CD4-positive, alpha-beta memory T cell (primary cell): ENCODE measurements at places on chromosomes 11 and 22. TPM values are rescaled to one million over a fixed set of nuclear protein-coding genes. Genes with fewer than 3 reads are reported as not detected.

DNA sequence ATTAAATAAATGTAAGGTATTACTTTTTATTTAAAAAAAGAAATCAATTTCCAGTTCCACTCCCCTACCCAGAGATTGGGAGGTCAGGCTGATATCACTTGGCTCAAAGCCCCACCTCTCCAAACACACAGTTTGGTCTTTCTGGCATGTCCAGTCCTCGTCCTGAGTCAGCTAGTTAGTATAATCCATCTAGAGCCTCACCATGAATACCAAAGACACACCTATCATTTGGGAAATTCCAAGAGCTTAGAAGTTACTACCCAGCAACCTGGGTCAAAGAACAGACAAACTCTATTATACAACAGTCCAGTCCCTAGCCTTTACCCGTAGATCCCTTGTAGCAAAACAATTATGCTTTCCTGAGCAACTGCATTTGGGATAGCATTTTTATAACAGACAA, 9.4 kb downstream of the TREH start:
- peaks cover 4% of the 10 kb centered on the region for H3K4me1 ChIP-seq
- DNase-seq: no peak
- no peaks in the 10 kb centered on the region for H3K27me3 ChIP-seq
- H3K4me3 ChIP-seq: no peak overlapping the region

DNA sequence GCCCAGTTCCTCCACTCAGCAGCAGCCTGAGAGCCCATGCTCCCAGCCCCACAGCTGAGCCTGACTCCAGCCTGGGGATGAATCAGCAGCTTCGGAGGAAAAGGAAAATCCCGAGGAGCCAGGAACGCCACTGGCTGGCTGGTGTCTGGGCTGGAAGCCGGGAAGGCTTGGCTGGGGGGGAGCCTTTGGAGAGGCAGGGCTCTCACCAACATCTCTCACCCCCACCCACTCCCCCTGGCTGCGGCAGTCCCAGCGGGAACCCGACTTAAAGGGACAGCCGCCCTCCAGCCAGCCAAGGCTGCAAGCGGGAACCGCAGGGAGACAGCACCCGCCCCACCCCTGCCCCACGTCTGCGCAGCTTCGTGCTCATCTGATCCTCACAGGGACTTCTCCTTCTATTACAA, 28.4 kb downstream of the KIAA0930 start:
- no peaks in the 10 kb centered on the region for H3K4me1 ChIP-seq
- no peaks in the 10 kb centered on the region for H3K27me3 ChIP-seq
- H3K4me3 ChIP-seq: no peak overlapping the region

DNA sequence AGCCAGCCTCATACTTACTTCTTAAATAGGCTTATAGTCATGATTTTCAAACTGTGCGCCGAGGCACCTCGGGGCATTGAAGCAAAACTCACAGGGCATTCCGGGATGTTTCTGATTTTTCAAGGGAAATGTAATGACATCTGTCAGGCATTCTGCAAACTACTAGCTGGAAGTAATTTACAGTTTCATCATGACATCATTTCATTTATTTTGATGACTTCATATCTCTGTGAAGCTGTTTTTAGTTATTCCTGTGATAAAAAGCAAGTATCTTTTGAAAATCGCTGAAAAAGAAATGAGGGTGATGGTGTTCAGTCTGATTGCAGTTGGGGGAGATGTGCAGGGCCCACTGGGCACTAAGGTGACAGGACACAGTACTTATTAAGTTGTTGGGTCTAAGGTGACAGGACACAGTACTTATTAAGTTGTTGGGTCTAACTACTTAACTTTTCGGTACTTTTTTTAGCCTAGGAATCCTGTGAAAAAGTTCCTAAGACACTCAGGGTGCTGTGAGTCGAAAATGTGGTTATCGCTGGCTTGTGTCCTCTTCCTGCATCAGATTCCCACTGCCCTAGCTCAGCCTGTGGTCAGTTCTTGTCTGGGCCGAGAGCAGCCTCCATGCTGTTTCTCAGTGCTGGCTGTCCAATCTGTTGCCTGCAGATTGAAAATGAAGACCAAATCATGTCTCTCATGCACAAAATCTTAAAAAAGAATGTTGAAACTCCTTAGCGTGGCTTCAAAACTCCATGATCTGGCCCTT, 42.6 kb downstream of the APLP2 start:
- no peaks in the 10 kb centered on the region for H3K4me1 ChIP-seq
- H3K27me3 ChIP-seq: no peaks in the 10 kb centered on the region
- no peak overlapping the region for H3K4me3 ChIP-seq

GRCh38 chr11:279040-279965, 1.1 kb downstream of the NLRP6 start:
- H3K36me3 ChIP-seq: no peaks in the 10 kb centered on the region
- peaks cover 60% of the 10 kb centered on the region for H3K4me1 ChIP-seq
- no peak overlapping the region for H3K4me3 ChIP-seq
- no peak overlapping the region for H3K27ac ChIP-seq

DNA sequence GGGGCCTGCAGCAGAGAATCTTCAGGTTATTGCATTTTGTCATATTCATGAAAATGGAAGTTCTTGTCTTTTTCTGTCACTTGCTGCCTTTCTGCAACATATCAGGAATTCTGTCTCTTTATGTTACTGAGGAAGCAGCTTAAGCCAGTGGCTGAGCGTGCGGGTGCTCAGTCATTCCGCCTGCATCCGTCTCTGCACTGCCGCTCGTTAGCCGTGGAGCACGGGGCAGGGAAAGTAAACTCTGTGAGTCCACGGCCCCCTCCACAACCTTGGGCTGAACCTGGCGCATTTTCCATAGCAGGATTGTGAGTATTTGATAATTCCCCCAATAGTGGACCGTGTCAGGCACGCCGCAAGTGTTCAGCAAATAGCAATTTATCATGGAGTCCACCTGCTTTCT, 1007.7 kb downstream of the BRD1 start:
- H3K4me1 ChIP-seq: no peaks in the 10 kb centered on the region
- no peaks in the 10 kb centered on the region for H3K27me3 ChIP-seq
- H3K4me3 ChIP-seq: no peak overlapping the region
- no peak overlapping the region for H3K27ac ChIP-seq
- no peak for DNase-seq
- H3K36me3 ChIP-seq: no peaks in the 10 kb centered on the region

DNA sequence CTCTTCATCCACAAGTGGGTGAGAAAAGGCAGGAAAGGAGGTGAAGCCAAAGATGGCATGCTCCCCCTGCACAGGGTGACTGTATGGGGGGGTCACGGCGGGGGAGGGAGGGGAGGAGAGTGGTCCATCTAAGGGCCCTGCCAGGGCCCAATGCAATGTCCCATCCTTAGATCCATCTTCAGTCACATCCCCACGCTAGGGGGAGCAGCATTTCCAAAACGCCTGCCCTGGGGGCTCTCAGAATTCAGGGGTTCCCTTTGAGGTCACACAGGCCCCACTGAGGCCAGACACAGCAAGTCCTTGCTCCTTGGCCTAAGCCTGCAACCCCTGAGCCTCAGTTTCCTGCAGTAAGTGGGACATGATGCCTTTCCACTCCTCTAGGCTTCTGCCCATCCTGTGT, 52.4 kb downstream of the RTN4R start:
- no peak overlapping the region for H3K4me3 ChIP-seq
- no peak overlapping the region for H3K27ac ChIP-seq
- no peak for DNase-seq

- peaks cover 45% of the 10 kb centered on the region for H3K36me3 ChIP-seq
- H3K4me1 ChIP-seq: no peaks in the 10 kb centered on the region
- no peak overlapping the region for H3K27ac ChIP-seq
- no peak overlapping the region for H3K4me3 ChIP-seq
- no peak for DNase-seq
These were observed 22.2 kb downstream of the MCM5 start for GRCh38 chr22:35422145-35422544.

DNA sequence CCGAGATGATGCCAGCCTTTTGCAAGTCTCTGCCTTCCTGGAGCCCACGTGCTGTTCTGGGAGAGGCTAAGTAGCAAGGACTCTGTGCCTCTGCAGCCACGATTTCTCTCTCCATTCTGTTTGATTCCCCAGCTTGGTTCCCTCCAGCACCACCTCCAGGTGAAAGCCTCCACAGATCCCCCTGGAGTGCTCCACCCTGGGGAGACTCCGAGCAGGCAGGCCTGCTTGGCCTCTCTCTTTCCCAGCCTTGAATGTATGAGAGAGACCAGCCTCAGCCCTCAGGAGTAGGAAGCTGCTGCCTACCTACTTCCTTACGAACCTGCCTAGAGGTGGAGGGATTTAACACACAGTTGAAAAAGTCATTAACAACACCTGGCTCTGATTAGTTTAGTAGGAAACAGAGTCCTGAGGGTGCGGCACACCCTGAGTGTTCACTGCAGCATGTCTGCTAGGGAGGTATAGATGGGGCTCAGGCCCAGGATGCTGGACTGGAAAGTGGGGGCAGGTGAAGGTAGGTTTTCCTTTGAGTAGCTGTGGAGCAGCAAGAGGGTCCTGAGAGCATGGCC, 22.5 kb downstream of the TMPRSS5 start:
- no peaks in the 10 kb centered on the region for H3K36me3 ChIP-seq
- H3K27me3 ChIP-seq: no peaks in the 10 kb centered on the region
- DNase-seq: no peak
- no peak overlapping the region for H3K4me3 ChIP-seq

DNA sequence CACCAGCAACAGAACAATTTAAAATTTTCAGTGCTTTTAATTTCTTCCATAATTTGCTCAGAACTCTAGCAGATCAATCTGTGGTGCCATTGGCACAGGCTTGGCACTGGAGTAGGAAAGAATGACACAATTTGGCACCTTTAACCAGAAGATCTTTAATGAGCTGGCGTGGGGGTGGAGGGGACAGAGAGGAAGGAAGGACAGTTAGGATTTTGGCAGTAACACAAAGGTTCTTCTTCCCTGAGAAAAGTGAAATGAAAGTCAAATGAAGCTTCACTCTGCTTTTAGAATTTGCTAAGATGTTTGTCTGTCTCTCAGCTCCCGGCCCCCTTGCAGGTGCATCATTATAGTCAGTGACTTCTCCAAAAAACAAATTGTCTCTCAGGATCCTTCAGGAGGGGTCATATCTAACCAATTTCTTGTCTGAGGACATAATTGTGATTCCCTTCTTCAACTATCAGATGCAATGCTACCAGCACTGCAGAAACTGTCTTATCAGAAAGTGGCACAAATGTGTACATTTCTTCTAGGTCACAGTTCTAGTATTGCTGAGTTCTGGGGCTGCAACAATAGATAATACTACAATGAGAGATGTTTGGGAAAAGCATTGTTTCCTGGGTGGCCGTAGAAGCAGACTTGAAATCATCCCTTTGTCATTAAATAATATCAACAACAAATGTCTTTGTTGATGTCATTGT, 66.8 kb downstream of the CSTPP1 start:
- no peak overlapping the region for H3K27ac ChIP-seq
- no peak overlapping the region for H3K4me3 ChIP-seq
- H3K36me3 ChIP-seq: no peaks in the 10 kb centered on the region

DNA sequence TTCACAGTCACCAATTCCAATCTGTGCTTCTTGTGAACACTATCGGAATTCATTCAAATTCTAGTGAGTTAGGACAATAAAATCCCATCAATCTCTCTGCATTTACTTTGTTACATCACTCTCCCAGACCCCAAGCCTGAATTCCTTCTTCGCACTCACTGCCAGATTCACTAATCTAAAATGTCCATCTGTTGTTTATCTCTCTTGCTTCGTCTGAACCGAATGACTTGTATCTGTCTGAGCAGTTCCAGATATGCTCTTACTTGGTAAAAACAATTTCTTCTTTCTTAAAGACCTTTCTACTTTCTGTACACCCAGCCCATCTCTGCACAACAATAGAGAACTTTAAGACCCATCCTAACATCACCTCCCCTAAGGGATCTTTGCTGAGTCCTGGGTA, 7.0 kb downstream of the MMP10 start:
- no peaks in the 10 kb centered on the region for H3K36me3 ChIP-seq
- H3K27ac ChIP-seq: no peak overlapping the region
- DNase-seq: no peak
- H3K4me1 ChIP-seq: no peaks in the 10 kb centered on the region
- no peaks in the 10 kb centered on the region for H3K27me3 ChIP-seq

- no peaks in the 10 kb centered on the region for H3K4me1 ChIP-seq
- H3K36me3 ChIP-seq: peaks cover 35% of the 10 kb centered on the region
- no peak overlapping the region for H3K4me3 ChIP-seq
These were observed 12.1 kb downstream of the GATD1 start for GRCh38 chr11:765025-765801.

- H3K4me1 ChIP-seq: no peaks in the 10 kb centered on the region
- no peak overlapping the region for H3K27ac ChIP-seq
- DNase-seq: no peak
- no peak overlapping the region for H3K4me3 ChIP-seq
These were observed 108.4 kb downstream of the ARL14EP start for GRCh38 chr11:30431127-30431814.

- no peak for DNase-seq
- no peaks in the 10 kb centered on the region for H3K36me3 ChIP-seq
- peak overlapping the region; percentile 95 for H3K27ac ChIP-seq
- peak overlapping the region; percentile 96 for H3K4me3 ChIP-seq
These were observed 734 bp downstream of the SNU13 start for GRCh38 chr22:41687901-41688364.

GRCh38 chr11:97454988-97455387, 1065.2 kb downstream of the JRKL start:
- no peaks in the 10 kb centered on the region for H3K27me3 ChIP-seq
- H3K36me3 ChIP-seq: no peaks in the 10 kb centered on the region
- no peaks in the 10 kb centered on the region for H3K4me1 ChIP-seq
- no peak overlapping the region for H3K27ac ChIP-seq
- no peak for DNase-seq

DNA sequence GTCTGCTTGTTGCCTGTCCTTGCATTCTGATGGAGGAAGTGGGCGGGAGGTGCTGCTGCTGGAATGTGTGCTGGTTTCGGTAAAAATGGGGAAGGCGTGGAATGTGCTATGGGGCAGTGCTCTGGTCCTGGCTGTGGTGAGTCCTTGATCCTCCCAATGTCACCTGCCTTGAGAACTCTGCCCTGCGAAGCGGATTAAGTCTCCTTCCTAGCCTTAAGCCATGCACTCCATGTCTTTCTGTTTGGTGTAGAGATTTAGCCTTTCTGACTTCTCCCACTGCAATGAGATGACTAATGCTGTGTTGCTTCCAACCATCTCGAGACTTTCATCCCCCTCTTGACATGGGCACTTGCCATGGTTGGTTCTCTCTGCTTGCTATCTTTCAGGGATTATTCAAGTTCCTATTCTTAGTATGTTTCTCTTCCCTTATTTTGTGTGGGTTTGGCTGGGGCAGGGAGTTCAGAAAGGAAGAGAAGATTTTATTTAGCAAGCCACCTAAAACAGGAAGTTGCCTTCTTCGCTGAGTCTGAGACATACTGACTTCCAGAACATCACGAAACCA, 687.9 kb downstream of the NTM start:
- H3K36me3 ChIP-seq: no peaks in the 10 kb centered on the region
- DNase-seq: no peak
- no peak overlapping the region for H3K4me3 ChIP-seq
- no peak overlapping the region for H3K27ac ChIP-seq

Gene DNAJB7
- not detected for total RNA-seq

Gene DAGLA
- 0.30 TPM for total RNA-seq

Gene BACE1
- 2.9 TPM for total RNA-seq

Gene APOA5
- total RNA-seq: not detected

Gene CRYBA4
- not detected for total RNA-seq

Gene BARX2
- not detected for total RNA-seq

Gene FAM83F
- total RNA-seq: not detected

Gene KDM4F
- total RNA-seq: not detected

Gene CASP12
- not detected for total RNA-seq

Gene RIBC2
- not detected for total RNA-seq
